ENCODE measurements at places on chromosomes 2 and 18.
A peak's percentile ranks its signal among the peaks of the same experiment; 100 is the strongest.

GRCh38 chr2:236882930-236883329, 202.8 kb upstream of the COPS8 start:
- no peak for DNase-seq

GRCh38 chr2:112092286-112093041, 37.4 kb downstream of the TMEM87B start:
- DNase-seq, result no peak

GRCh38 chr2:238997684-238998083, 149.8 kb downstream of the TWIST2 start:
- DNase-seq, result no peak

GRCh38 chr18:11937874-11938478, 29.9 kb upstream of the MPPE1 start:
- peak; percentile 82 for DNase-seq

- DNase-seq, result no peak
Observed at GRCh38 chr2:71849111-71849510, 298.6 kb downstream of the CYP26B1 start.

DNA sequence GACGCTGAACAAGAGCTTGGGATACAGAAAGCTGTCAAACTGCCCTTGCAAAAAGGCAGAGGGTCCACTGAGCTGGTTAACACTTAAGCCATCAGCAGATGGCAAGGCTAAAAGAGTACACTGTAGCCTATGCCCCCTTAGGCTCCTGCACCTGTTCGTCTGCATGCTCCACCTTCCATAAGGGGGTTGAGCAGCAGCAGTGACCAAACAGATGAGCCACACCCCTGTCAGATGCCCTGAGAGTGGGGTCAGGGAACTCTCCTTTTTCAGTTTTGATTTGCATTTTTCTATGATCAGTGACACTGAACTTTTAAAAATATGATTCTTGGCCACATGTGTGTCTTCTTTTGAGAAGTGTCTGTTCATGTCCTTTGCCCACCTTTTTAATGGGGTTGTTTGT, 402.5 kb upstream of the FAM98A start:
- no peak for DNase-seq

All from G401 (cell line).